ENCODE measurements at places on chromosomes 2 and 18. TPM values are rescaled to one million over a fixed set of nuclear protein-coding genes. Genes with fewer than 3 reads are reported as not detected.

- H3K27ac ChIP-seq, result no peak overlapping the region
- no peak overlapping the region for H3K4me3 ChIP-seq
- DNase-seq, result no peak
- peaks cover 3% of the 10 kb centered on the region for H3K36me3 ChIP-seq
- H3K27me3 ChIP-seq, result no peaks in the 10 kb centered on the region
- H3K4me1 ChIP-seq, result peaks cover 2% of the 10 kb centered on the region
Observed at GRCh38 chr2:67515538-67515937, 118.4 kb downstream of the ETAA1 start.

GRCh38 chr2:113977660-113978523, 88.0 kb downstream of the ACTR3 start:
- no peaks in the 10 kb centered on the region for H3K27me3 ChIP-seq
- peaks cover 18% of the 10 kb centered on the region for H3K4me1 ChIP-seq
- DNase-seq, result no peak

The TTN gene
- 12.2 TPM for total RNA-seq

The EPB41L3 gene
- 41.7 TPM for total RNA-seq

DNA sequence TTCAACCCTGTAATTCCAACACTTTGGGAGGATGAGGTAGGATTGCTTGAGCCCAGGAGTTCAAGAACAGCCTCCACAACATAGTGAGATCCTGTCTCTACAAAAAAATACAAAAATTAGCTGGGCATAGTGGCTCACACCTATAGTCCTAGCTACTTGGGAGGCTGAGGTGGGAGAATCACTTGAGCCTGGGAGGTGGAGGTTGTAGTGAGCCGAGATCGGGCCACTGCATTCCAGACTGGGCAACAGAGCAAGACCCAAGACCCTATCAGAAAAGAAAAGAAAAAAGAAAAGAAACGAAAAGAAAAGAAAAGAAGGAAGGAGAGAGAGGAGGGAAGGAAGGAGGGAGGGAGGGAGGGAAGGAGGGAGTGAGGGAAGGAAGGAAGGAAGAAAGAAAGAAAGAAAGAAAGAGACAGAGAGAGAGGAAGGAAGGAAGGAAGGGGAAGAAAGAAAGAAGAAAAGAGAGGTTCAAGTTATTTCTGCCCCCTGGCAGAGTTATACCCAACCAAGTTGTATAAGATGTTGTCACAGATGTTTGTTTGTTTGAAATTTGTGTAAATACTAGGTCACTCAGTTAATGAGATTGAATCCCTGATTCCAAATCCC, 3.9 kb upstream of the PKDCC start:
- no peak for DNase-seq
- no peak overlapping the region for H3K4me3 ChIP-seq
- H3K27me3 ChIP-seq, result peaks cover 8% of the 10 kb centered on the region

DNA sequence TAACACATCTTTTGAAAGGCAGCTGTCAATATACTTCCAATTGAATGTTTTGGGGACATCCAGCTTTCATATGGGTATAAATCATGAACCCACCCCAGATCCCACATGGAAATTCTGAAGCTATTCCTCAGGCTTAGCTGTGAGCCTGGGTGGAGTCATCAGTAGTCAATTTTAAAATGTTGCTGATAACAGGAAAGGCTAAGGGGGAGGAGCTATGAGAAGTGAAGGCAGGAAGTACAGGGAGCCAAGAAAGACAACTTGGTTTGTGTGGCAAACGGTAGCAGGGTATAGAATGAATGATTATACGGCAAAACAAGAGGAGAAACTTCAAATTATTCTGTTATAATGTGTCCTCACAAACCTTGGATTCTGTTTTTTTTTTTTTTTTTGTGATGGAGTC, 108.6 kb downstream of the QPCT start:
- H3K27ac ChIP-seq, result no peak overlapping the region
- H3K4me1 ChIP-seq, result no peaks in the 10 kb centered on the region
- DNase-seq, result no peak
- no peaks in the 10 kb centered on the region for H3K27me3 ChIP-seq

DNA sequence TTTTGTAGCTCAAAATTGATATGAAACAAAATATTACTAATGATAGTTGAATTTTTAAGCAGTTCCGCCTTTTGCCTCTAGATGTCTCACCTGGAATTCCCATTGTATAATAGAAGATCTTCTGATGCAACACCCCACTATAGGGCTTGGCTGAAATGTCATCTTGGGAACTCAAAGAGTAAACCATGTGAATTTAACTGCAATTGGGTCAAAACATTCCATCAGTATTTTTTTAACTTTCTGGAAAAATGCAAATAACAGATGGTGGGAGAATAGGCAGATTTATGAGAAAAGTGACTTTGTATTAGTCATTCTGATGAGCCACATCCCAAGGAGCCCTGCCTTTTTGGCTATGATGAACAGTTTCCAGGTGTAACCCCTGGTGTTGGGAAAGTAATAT, 489.9 kb downstream of the NYAP2 start:
- H3K27ac ChIP-seq, result no peak overlapping the region
- no peak for DNase-seq

GRCh38 chr18:59719544-59720181, 22.4 kb upstream of the CCBE1 start:
- H3K4me1 ChIP-seq, result no peaks in the 10 kb centered on the region
- H3K27ac ChIP-seq, result no peak overlapping the region
- no peak for DNase-seq

DNA sequence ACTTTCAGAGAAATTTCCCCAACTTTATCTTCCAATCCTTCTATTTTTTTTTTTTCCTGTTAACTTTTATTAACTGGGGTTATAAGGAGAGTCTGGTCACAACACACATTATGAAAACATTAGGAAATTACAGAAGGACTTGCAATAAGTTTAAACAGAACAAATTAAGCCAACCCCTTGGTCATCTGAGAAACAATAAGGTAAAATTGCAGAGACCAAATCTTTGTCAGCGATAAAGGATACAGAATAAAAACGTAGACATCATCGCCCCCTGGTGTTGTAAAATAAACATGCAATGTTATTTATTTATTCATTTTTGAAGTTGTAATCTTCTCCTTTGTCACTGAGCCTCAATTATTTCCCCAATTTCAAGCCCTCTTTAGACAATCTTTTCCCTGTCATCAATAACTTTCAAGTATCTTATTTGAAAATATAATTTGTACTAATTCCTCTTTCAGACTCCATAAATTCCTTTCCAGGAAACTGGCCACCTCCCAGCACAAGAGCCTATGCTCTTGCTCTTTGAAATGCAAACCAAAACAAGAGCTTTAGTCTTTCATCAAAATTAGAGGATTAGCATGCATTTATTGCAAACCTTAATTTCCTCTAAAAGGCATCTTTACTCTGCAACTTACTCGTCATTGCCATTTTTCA, 19.5 kb downstream of the G6PC2 start:
- H3K36me3 ChIP-seq, result no peaks in the 10 kb centered on the region
- H3K4me1 ChIP-seq, result no peaks in the 10 kb centered on the region
- DNase-seq, result no peak
- H3K4me3 ChIP-seq, result no peak overlapping the region
- peaks cover 5% of the 10 kb centered on the region for H3K27me3 ChIP-seq
